ENCODE measurements at places on chromosomes 7 and 10.
A peak's percentile ranks its signal among the peaks of the same experiment; 100 is the strongest.

GRCh38 chr7:55073051-55073511, 54.3 kb downstream of the EGFR start:
- no peak for DNase-seq

DNA sequence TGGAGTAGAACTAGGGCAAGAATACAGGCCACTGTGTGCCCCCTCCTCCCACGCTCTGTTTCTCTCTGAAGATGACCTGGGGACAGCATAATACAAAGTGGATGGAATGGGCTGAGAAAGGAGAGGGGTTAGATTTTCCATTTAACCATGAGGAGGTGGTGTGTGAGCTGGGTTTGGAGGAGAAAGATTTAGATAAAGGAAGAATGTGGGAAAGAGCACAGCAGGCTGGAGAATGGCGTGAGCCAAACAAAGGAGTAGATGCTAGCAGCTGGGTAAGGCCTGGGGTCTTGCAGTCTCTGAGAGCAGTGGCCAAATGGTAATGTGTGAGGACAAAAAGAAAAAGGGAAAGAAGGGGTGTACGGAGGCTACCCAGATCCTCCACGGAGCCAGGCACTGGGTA, 8.6 kb downstream of the PNLIPRP2 start:
- DNase-seq: no peak

- DNase-seq: no peak
These were observed 651.5 kb downstream of the TNS3 start for GRCh38 chr7:46930366-46930765.

GRCh38 chr7:158328376-158329013, 259.1 kb downstream of the PTPRN2 start:
- DNase-seq: no peak

DNA sequence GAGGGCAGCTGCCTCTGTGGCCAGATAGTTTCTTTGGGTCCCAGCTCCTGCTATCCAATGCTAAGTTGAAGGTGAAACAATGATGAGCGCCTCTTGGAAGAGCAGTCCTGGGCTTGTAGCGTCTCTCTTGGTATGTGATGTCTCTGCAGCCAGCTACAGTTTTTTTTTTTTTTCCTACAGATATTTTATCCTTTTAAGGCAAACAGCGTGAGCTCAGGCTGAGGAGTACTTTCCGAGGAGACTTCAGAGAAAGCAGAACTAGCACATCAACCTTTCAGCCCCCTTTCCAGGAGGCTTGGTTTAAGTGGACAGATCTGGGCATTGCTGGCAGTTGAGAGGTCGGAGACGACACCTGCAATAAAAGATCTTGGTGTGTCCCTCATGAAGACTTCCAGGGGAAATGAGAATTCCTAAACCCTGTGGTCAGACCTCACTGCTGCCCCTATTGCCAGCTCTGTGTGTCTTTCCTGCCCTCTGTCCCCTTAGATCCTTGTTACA, 9.1 kb downstream of the PRKG1 start:
- DNase-seq: no peak

DNA sequence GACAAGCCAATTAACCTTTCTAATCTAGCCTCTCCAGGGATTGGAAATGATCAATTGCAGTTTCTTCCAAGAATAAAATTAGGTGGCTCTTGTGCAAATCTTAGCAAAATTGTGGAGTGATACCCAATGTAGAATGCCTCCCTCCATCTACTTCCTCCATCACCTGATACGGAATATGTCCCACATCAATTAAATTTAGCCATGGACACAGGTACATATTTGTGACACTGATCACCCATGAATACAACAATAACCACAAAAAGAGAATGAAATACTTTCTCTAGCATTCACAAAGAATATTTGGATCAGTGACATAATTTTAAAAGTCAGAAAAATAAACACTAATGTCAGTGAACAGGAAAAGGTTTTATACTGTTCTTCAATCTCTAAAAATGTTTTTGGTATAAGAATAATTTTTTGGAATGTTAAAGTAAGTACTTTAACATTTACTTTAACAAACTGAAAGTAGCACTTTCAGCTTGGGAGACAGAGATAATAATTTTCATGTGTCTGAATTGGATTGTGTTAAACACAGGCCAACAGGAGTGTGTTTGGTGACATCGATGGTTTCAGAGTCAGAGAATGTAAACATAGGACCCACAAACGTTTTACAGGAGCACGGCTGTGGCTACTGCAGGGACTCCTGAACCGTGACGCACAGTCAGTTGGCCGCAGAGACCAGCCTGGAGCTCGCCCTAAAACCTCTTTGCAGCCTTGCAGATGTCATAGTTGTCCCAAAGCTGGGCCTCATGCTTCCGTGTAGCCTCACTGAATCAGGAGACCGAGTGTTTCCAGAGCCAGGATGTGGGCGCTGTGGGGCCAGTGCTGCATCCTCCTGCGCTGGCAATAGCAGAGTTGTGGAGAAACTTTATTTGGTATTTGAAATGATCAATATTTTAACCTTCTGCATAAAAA, 7.2 kb downstream of the RBM20 start:
- no peak for DNase-seq

DNA sequence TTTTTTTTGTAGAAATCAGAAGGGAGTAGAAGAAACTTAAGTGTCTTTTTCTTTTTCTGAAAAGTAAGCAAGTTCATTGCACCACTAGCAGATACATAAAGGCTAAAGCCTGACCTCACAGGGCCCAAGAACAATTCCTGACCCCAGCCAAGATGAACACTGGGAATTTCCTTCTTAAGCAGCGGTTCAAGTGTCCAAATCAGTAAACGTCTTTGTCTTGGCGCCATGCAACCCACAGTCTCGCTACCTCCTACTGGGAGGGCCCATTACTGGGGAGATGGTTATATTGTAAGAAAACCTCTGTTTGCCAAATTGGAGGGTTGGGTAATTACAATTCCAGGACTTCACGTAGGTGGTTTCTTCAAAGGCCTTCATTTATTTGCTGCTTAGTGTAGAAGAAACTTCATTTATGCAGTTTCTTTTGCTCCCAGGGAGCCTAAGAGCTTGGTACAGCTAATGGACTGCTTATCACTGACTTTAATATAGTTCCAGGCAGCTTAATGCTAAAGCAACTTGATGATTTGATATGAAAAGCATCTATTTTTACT, 58.3 kb upstream of the ADRB1 start:
- no peak for DNase-seq

DNA sequence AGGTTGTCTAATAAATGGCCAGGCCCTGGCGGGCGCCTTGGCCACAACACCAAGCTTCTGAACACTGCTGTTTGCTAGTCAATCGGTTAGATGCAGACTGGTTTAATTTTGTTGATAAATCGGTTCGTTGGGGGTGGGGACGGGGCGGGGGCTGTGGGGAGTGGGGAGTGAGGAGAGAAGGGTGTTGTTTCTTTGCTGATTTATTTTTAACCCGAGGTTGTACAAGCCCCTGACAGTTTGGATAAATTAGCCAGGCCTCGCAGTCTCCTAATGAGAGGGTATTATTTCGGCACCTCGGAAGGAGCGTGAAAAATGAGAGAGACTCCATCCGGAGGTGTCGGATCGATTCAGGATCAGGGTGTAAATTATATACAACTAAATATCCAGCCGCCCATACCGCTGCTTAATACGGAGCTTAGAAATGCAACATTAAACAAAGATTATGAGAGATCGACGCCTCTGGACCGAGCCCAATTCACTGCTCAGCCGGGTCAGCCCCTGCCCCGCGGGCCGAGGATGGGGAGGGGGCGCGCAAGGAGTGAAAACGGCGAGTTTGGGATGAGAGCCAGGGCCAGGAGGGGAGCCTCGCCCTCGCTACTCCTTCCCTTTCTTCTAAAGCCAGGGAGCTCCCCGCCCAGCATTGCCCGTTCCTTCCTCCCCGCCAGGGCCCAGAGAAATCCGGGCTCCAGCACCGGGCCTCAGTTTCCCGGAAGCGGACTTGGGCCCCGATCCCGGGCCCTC, 8.0 kb downstream of the UNCX start:
- DNase-seq: no peak

DNA sequence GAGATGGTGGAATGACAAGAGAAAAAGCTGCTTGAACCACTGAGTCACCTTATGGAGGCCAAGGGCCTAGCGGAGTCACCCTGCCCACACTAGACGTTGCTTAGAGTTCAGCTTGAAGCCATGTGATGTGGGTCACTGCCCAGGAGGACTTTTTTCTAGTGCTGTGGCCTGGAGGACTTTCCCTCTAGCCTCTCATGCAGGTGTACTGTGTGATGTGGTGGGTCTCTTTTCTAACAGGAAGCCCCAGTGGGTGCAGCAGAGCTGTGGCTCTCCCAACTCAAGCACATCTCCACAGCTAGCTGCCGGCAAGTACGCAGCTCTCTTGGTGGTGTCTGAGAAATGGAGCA, 13.6 kb downstream of the POR start:
- no peak for DNase-seq

DNA sequence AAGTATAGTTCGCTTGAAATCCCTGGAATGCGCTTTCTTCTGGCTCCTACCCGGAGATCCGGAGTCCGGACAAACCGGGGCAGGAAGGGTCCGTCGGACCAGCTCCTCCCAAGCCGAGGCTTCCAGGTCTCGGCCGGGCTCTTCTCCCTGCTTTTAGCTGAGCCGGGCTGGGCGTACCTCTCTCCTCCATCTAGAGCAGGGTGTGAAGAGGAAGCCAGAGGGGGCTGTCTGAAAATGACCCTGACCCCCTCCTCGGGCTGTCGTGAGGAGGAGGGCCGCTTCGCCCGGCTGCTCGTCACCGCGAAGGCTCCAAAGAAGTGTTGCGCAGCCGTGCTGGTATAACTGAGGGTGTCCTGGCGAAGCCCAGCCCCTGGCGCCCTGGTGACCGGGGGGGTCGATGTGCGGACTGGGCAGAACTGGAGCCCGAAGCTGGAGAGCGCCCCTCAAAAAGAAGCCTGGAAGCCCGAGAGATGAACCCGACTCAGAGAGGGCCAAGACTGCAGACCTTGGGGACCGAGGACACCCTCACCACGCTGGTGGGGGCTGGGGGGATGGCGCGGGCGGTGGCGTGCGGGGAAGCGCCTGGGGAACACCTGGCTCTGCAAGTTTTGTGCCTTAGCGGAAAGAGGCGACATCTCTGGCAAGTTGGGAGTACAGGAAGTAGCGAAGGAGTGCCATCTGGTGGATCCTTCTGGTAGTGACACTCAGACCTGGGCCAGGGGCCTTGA, 5.7 kb downstream of the KAZALD1 start:
- DNase-seq: peak; percentile 80

Measured in CD4-positive, alpha-beta T cell treated with Interleukin-4 for 4 hours (primary cell).